Activated naive CD8-positive, alpha-beta T cell treated with anti-CD3 and anti-CD28 coated beads, Interleukin-2, amount 10 ng/mL, durations not matched to agents 7 days and 5 days (primary cell): ENCODE measurements at places on chromosomes 6 and 20. TPM values are rescaled to one million over a fixed set of nuclear protein-coding genes. Genes with fewer than 3 reads are reported as not detected.

NNAT gene
- 0.58 TPM for total RNA-seq

LHFPL5 gene
- not detected for total RNA-seq

LPIN3 gene
- 2.5 TPM for total RNA-seq

PRL gene
- not detected for total RNA-seq

OXT gene
- total RNA-seq, result 0.89 TPM

PRICKLE4 gene
- total RNA-seq, result not detected

TMEM200A gene
- total RNA-seq, result 1.4 TPM

SYNDIG1 gene
- total RNA-seq, result not detected

ZSCAN23 gene
- total RNA-seq, result 2.9 TPM

DNA sequence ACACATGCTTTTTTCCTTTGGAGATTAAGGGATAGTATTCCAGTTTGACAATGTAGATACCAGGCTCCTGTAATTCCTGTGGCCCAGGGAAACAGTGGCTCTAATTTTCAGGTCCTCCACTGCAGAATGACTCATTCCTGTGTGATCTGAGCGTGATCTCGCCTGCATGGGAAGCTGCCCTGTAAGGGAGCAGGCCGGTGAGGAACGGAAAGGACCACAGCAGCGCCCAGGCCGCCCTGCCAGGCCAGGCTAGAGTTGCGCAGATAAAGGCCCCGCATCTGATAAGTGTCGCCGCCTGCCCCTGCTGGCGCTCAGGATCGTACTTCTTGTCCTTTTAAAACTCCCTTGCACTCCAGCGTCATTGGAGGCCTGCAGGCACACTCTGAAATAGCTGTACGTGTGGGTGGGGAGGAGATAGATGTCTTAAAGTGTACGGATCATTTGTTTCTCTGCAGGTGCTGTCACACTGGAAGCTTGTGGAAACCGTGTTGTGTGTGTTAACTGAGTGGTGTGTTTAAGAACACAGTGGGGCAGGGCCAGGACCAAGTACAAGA lies 60.7 kb downstream of the SYNJ2 start:
- DNase-seq, result no peak
- H3K27ac ChIP-seq, result peak overlapping the region; percentile 6
- H3K4me1 ChIP-seq, result peaks cover 40% of the 10 kb centered on the region
- no peak overlapping the region for H3K4me3 ChIP-seq

GRCh38 chr6:110266996-110267395 lies 86.8 kb downstream of the CDC40 start:
- H3K36me3 ChIP-seq, result no peaks in the 10 kb centered on the region
- H3K27ac ChIP-seq, result no peak overlapping the region
- no peaks in the 10 kb centered on the region for H3K4me1 ChIP-seq
- DNase-seq, result no peak
- no peak overlapping the region for H3K4me3 ChIP-seq

DNA sequence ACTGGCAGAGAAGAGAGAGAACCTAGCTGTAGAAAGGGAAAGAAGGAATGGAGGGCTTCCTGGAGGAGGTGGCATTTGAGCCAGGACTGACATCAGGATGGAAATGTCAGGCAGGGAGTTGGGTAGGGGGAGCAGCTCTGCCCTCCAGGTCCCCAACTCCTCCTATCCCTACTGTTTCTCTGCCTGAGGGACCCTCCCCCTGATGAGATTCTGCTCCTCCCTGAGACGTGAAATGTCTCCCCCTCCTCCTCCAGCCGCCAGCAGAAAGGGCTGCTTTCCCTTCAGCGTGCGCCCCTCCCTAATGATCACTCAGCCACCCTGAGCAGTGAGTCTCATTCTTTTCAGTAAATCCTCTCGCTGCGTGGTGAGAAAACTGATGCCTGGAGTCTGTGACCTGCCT lies 40.6 kb downstream of the HLA-DPB1 start:
- DNase-seq, result no peak
- H3K4me3 ChIP-seq, result no peak overlapping the region
- peaks cover 74% of the 10 kb centered on the region for H3K27me3 ChIP-seq
- no peak overlapping the region for H3K27ac ChIP-seq
- H3K4me1 ChIP-seq, result peaks cover 19% of the 10 kb centered on the region

DNA sequence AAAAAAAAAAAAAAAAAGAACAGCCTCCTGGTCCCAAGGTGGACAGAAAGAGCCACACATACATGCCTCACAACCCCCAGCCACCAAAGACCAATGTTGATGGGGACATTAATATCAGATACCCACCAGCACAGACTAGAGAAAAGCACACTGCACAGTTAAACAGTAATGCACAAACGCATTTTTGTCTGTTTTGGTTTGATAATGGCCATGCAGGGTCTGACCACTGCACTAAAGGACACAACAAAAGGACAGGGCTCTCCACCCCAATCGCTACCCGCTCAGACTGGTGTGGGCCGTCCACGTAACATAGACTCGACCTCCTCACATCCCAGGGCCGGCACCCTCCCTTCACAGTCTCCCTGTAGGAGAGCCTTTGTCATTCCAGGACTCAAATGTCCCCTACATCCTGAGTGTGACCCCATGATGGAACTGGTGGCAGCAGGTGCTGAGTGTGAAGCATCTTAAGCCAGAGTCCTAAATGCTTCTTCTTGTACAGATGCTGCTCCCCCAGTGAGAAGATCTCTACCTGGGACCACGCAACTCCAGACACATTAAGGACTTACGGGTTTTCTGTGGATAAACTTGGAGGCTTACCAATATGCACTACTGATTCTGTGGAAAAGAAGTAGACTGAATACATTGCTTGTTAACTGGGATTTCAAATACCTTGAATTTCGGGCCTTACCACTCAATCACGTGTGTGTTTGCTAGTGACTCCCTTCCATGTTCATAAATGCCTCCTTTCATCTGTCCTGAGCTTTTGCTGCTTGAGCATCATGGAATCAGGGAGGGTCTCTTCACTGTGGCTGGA lies 28.0 kb downstream of the RRBP1 start:
- no peak overlapping the region for H3K27ac ChIP-seq
- H3K4me1 ChIP-seq, result peaks cover 11% of the 10 kb centered on the region
- no peak for DNase-seq
- H3K27me3 ChIP-seq, result no peaks in the 10 kb centered on the region
- H3K4me3 ChIP-seq, result no peak overlapping the region
- H3K36me3 ChIP-seq, result peaks cover 25% of the 10 kb centered on the region

DNA sequence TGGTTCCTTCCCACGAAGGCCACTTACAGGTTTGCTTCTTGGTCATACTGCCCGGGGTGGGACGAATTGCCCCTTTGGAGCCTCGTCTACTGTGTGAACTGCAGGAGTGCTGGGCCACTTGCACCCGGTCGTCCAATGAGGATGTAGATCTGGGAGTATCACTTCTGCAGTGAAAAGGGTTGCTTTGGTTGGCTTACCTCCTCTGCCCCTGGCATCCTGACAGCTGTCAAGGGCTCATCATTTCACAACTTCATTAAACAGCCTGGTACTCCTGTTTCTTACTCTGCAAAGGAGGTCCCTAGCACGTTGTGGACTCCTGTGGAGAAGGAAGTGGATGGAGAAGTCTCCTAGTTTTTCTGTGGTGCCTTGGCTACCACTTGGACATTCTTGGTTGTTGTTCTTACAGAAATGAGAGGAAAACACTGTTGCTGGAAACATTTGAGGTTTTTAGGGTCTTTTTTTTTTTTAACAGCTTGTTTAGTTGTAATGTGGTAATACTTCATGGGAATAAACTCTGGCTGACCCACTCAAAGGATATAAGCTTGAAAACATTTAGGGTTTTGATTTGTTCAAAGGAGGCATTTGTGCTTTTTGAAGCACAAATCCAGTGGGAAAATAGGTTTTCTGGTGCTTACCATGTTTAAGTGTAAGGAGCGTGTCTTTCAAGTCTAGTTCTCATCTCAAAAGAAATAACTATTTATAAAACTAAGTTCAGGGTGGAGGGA lies 60.7 kb downstream of the AKAP12 start:
- H3K4me1 ChIP-seq, result no peaks in the 10 kb centered on the region
- no peak for DNase-seq
- H3K4me3 ChIP-seq, result no peak overlapping the region
- H3K27ac ChIP-seq, result no peak overlapping the region

DNA sequence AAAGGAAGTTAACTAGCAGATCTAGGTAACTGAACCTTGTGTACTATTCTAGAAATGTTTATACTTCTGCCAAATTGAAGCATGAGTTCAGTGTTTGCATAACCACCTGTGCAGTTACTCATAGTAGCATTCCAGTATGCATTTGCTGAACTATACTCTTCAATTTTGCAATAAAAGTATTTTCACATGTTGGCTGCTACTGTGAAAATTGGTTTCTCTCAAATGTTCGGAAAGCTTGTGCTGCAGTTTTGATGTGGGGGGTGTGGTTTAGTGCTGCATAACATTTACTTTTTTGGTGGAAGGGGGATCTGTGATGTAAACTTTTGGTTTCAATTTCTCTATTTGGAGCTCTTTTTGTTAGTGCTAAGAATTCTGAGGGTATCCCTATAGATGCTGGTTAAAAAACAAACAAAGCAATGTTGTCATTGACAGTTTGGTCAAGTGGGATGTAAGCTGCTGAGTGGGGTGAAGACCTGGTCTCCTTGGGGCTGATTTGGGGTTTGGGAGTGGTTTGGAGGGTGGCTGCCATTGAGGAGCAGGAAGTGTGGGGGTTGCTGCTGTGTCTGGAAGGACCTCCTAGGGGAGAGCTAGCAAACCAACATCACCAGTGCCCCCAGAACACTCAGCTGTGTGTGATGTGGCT lies 87.8 kb downstream of the CARMIL1 start:
- DNase-seq, result peak; percentile 58
- peak overlapping the region; percentile 85 for H3K4me3 ChIP-seq
- H3K27ac ChIP-seq, result peak overlapping the region; percentile 93
- peaks cover 3% of the 10 kb centered on the region for H3K36me3 ChIP-seq
- no peaks in the 10 kb centered on the region for H3K27me3 ChIP-seq

DNA sequence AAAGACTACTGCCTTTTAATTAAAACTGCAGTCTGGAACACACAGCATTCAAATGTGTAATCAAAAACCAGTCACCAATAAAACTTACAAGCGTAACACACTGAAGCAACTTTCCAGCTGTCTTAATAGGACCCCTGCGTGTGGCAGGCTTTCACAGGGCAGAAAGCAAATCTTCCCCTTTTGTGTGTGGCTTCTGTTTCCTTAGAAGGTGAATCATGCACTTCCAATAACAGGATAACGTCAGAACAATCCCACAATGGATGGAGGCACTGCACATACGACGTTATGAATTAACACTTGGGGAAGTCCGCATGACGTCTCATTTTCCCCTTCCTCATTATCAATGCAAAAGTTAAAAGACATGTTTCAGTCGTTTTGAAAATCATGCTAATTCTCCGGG lies 44.8 kb downstream of the INSM1 start:
- H3K4me1 ChIP-seq, result no peaks in the 10 kb centered on the region
- no peak for DNase-seq
- H3K27ac ChIP-seq, result no peak overlapping the region
- H3K36me3 ChIP-seq, result peaks cover 2% of the 10 kb centered on the region
- no peak overlapping the region for H3K4me3 ChIP-seq
- no peaks in the 10 kb centered on the region for H3K27me3 ChIP-seq

GRCh38 chr6:56534680-56535419 lies 107.8 kb downstream of the DST start:
- H3K27ac ChIP-seq, result peak overlapping the region; percentile 25
- no peak overlapping the region for H3K4me3 ChIP-seq
- no peaks in the 10 kb centered on the region for H3K36me3 ChIP-seq

DNA sequence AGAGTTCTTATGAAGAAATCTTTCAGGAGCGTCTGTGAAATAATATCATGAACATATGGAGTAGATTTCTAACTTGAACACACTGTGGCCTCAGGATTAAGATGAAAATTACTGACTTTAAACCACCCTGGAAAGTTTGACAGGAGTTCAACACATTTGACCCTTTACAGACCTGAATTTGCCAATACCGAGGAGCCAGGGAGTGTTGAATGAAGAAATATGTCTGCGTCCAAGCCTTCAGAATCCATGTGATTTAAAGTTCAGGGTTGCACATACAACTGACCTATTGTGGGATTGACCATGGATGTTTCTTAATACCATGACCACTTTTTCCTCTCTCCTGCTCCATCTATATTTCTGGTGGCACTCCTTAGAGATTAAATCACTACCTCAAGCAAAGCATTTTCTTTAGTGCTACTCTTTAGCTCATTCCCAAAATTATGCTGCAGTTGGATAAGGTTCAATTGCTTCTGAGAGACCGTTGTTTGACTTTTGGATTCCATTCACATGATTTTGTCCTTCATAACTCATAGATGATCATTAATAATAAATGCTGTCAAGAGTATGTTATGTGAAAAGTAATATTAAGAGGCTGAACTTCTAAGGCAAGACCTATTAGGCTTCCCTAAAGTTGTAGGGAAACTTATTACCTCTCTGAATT lies 57.4 kb downstream of the PRL start:
- H3K36me3 ChIP-seq, result no peaks in the 10 kb centered on the region
- no peaks in the 10 kb centered on the region for H3K27me3 ChIP-seq
- no peak overlapping the region for H3K27ac ChIP-seq
- H3K4me3 ChIP-seq, result no peak overlapping the region

DNA sequence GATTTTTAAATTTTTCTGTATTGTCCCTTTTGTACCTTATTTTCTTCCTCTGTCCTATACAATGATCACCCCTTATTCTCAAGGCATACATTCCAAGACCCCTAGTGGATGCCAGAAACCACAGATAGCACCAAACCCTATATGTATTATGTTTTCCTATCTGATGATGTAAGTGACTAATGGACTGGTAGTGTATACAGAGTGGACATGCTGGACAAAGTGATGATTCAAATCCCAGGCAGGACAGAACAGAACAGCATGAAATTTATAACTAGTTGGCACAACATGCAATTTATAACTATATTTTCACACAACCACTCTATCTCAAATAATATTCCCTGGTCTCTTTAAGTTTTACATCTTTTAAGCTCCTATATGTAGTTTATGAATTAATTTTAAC lies 205.6 kb upstream of the FLRT3 start:
- no peaks in the 10 kb centered on the region for H3K27me3 ChIP-seq
- no peak for DNase-seq
- H3K27ac ChIP-seq, result no peak overlapping the region

DNA sequence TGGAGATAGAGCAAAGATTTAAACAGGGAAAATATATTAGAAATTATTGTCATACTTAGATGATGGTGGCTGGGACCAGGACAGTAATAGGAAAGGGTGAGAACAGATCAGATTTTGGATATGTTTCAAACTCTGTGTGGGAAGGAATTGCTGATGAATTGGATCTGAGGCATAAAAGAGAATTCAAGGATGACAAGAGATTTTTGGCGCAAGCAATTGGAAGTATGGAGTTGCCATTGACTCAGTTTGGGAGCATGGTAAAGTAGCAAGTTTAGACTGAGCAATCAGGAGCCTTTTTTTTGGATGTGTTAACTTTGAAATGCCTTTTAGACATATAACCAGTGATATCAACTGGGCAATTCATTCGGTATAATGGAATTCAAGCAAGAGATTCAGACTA lies 14.4 kb downstream of the TAB2 start:
- no peaks in the 10 kb centered on the region for H3K27me3 ChIP-seq
- peaks cover 77% of the 10 kb centered on the region for H3K4me1 ChIP-seq
- peak overlapping the region; percentile 6 for H3K4me3 ChIP-seq
- no peak for DNase-seq
